ENCODE measurements at places on chromosomes 1 and 21.

- DNase-seq, result no peak
These were observed 32.9 kb downstream of the CD58 start for GRCh38 chr1:116537898-116538297.

GRCh38 chr1:201937624-201938213 lies 8.6 kb downstream of the LMOD1 start:
- DNase-seq, result no peak

GRCh38 chr1:233735847-233736246 lies 121.9 kb downstream of the KCNK1 start:
- DNase-seq, result no peak

- DNase-seq, result no peak
These were observed 58.5 kb downstream of the SLC66A1 start for GRCh38 chr1:19370453-19371170.

GRCh38 chr1:29696656-29697390 lies 460.5 kb downstream of the PTPRU start:
- no peak for DNase-seq

DNA sequence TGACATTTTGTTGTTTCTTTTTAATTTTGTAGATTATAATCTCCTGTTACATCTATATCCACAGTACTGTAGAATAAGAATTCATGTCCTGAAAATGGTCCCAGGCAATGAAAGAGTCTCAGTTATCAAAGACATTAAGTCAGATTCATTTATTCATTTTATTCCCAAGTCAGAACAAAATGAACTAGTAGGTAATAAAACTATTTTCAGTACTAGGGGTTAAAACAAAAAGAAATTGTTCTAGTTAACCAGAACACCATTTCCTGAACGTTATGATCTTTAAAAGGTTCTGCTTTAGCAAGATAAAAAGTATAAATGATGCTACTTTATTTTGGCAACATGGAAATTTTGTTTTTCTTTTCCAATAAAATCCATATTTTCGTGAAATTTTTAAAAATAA lies 6.8 kb upstream of the DYNLT5 start:
- DNase-seq, result no peak

DNA sequence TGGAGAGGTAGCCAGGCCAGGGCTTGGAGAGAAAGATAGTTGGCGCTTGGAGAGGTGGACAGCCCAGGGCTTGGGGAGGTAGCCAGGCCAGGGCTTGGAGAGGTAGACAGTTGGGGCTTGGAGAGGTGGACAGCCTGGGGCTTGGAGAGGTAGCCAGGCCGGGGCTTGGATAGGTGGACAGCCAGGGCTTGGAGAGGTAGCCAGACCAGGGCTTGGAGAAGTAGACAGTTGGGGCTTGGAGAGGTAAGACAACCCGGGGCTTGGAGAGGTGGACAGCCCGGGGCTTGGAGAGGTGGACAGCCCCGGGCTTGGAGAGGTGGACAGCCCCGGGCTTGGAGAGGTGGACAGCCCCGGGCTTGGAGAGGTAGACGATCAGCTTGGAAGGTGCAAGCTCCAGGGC lies 7.7 kb downstream of the LSS start:
- no peak for DNase-seq

DNA sequence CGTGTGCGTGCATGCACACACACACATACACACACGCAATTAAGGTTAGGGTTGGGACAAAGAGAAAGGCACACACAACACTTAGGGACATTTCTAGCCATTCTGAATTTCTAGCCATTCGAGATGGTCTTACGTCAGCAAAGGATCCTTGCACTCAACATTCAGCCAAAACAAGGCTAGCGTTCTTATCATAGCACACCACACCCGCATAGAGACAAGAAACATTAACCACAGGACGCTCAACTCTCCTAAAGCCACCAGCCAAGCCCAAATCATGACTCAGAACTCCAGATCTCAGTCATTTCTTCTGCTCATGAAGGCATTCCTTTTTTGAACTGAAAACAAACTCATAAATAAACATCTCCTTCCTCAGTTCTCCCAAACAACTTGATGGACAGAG lies 106.8 kb downstream of the LMO4 start:
- DNase-seq, result no peak

GRCh38 chr1:173206816-173207568 lies at the start of gene TNFSF4:
TNFSF4 (minus strand) TSS chr1:173207331; CDS start chr1:173207176, 155 bp downstream.
- no peak for DNase-seq

GRCh38 chr1:116426401-116426800 lies 53.4 kb downstream of the ATP1A1 start:
- no peak for DNase-seq

DNA sequence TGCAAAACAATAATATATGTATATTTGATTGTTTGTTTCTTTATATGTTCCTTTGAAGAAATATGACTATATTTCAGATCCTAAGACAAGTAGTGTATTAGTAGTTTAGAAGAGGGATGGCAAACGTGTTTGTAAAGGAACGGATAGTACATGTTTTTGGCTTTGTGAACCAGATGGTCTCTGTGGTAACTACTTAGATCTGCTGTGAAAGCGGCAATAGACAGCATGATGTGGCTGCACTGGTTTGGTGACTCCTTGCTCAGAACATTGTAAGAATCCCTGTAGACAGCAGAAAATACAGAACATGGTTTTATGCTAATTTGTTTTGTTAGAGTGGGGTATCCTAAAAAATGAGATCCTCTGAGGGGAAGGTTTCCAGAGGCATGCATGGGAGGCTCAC lies 3.1 kb downstream of the ACADM start:
- no peak for DNase-seq

DNA sequence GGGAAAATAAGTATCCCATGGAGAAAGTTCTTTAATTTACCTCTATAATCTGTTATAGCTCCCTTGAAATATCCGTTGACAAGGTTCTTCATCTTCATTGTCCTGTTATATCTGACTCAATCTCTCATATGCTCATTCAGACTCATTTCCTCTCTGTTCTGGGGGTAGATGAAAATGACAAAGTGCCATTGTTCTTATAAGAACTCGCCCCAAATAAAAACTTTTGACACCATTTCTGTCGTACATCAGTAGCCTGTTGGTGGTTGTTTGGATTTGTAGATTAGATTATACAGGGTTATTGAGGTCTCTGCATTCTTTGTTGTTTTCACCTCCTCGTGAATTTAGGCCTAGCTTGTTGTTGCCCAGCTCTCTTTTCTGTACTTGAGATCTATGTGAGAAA lies 55.2 kb upstream of the IPO9 start:
- DNase-seq, result no peak

Measured in activated T-cell treated with anti-CD3 and anti-CD28 coated beads for 1 hour (primary cell).